Erythroblast (primary cell): ENCODE measurements at places on chromosomes 5 and 9.

DNA sequence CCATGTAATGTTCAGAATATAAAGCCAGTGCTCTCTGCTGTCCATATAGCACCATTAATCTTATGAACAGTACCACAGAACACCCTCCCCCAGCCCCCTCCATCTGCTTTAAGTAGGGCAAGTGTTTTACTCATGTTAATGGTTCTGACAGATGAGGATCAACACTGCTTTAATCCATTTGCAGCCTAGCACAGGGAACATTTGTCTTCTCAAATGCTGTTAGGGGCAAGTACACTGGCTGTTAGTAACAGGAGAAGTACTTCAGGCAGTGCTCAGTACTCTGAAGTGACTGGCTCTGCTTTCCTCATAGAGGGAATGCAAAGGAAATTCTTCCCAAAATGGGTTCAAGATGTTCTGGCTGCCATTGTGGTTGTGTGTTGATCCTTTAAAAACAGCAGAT, 202.6 kb downstream of the DCP2 start:
- no peak for DNase-seq

- DNase-seq = no peak
Measured at GRCh38 chr5:155746367-155747038, 580.5 kb upstream of the SGCD start.

GRCh38 chr9:79824265-79824664, 252.5 kb downstream of the TLE4 start:
- DNase-seq = no peak

DNA sequence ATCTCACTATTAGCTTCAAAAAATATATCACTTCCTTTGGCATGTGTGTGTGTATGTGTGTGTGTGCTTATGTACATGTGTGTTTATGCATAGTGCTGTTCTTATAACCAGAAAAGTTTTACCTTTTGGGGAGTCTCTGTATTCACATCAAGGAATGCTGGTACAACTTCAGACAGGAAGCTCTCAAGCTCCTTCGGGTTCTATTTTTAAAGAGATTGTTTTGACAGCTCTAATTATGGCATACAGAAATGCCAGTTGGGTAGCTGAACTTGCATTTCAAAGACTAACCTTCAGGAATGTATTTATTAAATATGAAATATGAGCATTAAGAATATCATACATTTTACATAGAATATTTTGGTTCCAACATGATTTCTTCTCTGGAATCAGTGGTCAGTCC, 163.1 kb downstream of the DTWD2 start:
- DNase-seq = no peak

DNA sequence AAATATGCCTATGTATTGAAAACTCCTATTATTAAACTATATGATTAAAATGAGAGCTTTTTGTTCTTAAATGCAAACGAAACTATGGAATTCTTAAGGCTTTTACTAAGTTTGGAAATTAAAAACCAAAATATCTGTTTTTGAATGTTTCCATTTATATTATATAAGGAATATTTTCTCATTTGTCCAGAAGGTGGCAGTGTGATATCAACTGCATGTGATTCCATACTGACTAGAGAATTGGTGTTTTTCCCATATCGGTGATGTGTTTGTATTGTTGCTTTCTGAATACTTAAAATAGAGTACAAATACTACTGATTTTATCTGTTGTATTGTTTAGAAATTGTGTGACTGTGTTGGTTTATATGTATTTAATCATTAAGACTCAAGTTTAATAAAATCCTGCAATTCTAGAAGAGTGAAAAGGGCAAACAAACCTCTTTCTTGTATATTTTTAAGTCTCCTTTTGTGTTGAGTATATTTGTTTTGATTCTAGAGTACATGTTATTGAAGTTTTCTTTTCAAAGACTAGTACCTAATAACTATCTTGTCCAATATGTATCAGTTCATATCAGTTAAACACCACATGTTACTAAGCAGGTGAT, 320.8 kb downstream of the CCDC171 start:
- DNase-seq = peak; percentile 72

GRCh38 chr5:61449804-61450492, 117.9 kb downstream of the ZSWIM6 start:
- no peak for DNase-seq

- DNase-seq = no peak
Measured at GRCh38 chr5:61884252-61884855, 421.7 kb upstream of the KIF2A start.

GRCh38 chr9:124493218-124493617, 14.0 kb downstream of the NR5A1 start:
- DNase-seq = no peak

DNA sequence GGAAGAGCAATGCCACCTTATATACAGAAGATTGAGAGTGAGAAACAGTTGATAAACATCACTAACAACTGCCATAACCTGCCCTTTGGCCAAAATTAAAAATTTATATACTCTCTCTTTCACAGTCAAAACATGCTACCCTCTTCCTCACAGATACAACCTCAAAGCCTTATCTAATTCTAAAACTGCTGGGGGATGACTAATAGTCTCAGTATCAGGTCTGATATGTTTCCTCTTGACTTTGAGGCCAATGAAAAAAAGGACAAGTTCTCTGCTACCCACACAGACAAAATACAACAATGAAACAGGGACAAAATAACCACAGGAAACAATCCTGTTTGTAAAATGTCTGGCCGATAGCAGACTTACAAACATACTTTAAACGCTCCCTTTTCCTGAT, 485.6 kb upstream of the NUDT12 start:
- DNase-seq = no peak

- DNase-seq = no peak
Measured at GRCh38 chr5:63555874-63556273, 406.4 kb downstream of the HTR1A start.

GRCh38 chr5:39759701-39760100, 334.9 kb upstream of the DAB2 start:
- no peak for DNase-seq

DNA sequence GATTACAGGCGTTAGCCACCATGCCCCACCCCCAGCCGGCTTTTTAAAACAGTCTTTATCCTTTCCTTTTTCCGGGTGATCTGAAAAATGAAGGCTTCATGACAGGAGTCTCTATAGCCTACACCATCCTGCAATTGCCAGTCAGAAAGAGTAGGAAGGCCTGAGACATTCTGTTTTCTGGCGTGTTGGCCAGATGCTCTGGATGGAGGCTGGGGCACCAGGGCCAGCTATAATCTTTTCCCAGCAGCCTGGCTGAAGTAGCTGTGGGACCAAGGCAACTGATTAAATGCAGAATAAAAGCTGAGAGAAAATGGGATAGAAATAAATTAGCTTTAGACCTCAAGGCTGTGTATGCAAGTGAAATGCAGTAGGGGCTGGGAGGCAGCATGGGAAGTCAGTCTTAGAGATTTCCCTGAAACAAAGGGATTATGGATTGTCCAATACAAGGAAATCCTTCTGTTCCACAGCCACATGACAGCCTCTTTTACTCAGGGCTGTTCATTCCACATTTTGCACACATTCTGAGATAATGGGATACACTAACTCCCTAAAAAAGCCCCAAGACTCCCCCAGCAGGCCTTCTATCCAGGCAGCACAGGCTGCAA, 116.0 kb upstream of the LRRTM2 start:
- no peak for DNase-seq

GRCh38 chr9:69299826-69300225, 25.2 kb upstream of the ENTREP1 start:
- DNase-seq = no peak

GRCh38 chr5:14143841-14144585, 871 bp downstream of the TRIO start:
- DNase-seq = peak; percentile 56
